ENCODE measurements at places on chromosomes 7 and 10. TPM values are rescaled to one million over a fixed set of nuclear protein-coding genes. Genes with fewer than 3 reads are reported as not detected.

The OPN4 gene
- not detected for total RNA-seq

The GIMAP1 gene
- 8.4 TPM for total RNA-seq

The PPP1R3C gene
- total RNA-seq = 12.6 TPM

The NME8 gene
- 6.3 TPM for total RNA-seq

The MYO1G gene
- 44.5 TPM for total RNA-seq

The FKBP9 gene
- 117 TPM for total RNA-seq

The MSMB gene
- total RNA-seq = not detected

The ADAP1 gene
- 31.9 TPM for total RNA-seq

The C10orf53 gene
- total RNA-seq = not detected

The VWDE gene
- total RNA-seq = 4.4 TPM

The NANOS1 gene
- 3.0 TPM for total RNA-seq

The SEMA3E gene
- total RNA-seq = 14.2 TPM

The GRM3 gene
- not detected for total RNA-seq

The NKX6-2 gene
- total RNA-seq = not detected

The CNPY1 gene
- total RNA-seq = not detected

The PPP1R9A gene
- total RNA-seq = 41.9 TPM

The MMP21 gene
- 3.1 TPM for total RNA-seq

The EXOC4 gene
- 62.6 TPM for total RNA-seq

The CHAT gene
- total RNA-seq = not detected

The PIK3AP1 gene
- 64.8 TPM for total RNA-seq

The SRI gene
- total RNA-seq = 117 TPM

The MMD2 gene
- not detected for total RNA-seq

The FFAR4 gene
- total RNA-seq = 8.4 TPM

The C7orf57 gene
- total RNA-seq = 11.4 TPM

The NPTX2 gene
- total RNA-seq = 1.3 TPM

The OR6V1 gene
- total RNA-seq = not detected

The EPHB6 gene
- 18.0 TPM for total RNA-seq

The DRGX gene
- 0.09 TPM for total RNA-seq

The SORCS1 gene
- total RNA-seq = 0.10 TPM

The CPVL gene
- 19.9 TPM for total RNA-seq

The MYOF gene
- total RNA-seq = 150 TPM

The TECTB gene
- not detected for total RNA-seq

The ST7 gene
- total RNA-seq = 90.4 TPM

The ASAH2 gene
- total RNA-seq = 21.0 TPM
